ENCODE measurements at places on chromosomes 12 and 14.

GRCh38 chr12:110794623-110795280, 52.0 kb upstream of the CCDC63 start:
- no peak for DNase-seq

DNA sequence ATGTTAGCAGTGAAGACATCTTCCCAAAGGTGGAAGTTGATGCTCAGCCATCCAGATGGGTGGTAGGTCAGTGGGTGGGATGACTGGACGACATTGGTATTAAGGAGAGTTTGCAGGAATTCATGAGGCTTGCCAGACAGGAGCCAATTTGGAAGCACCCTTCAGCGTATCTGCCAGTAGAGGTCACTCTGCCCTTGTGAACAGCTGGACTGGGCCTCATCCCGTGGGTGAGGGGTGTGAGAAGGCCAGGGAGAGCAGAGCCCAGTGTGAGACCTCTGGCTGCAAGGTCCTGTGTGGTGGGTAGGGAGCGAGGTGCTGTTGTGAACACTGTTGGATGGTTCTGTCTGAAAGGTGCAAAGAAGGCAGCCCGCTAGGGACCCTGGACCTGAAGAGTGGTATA, 37.7 kb downstream of the SLC5A8 start:
- DNase-seq = no peak

GRCh38 chr14:103819503-103820307, 27.7 kb downstream of the PPP1R13B start:
- no peak for DNase-seq

- DNase-seq = no peak
Observed at GRCh38 chr14:92577321-92577742, 63.8 kb downstream of the RIN3 start.

- DNase-seq = no peak
Observed at GRCh38 chr12:64387197-64387816, 3.3 kb downstream of the C12orf56 start.

DNA sequence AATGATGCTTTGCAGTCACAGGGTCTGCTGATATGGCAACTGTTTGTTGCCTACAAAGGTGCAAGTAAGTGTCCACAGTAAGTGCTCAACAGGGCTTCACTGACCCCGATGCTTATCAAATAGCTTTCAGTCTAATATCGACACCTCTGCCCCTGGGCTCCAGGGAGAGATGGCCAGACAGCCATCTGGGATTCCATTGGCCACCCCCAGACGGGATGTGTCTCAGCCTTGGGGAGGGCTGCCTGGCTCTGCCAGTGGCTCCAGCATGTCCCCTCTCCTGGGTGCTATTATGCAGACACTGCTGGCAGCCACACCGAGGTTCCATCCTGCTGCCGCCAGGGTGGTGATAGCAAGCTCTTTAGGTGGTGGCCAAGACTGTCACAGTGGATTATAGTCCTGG, 57.4 kb downstream of the DGLUCY start:
- DNase-seq = no peak

DNA sequence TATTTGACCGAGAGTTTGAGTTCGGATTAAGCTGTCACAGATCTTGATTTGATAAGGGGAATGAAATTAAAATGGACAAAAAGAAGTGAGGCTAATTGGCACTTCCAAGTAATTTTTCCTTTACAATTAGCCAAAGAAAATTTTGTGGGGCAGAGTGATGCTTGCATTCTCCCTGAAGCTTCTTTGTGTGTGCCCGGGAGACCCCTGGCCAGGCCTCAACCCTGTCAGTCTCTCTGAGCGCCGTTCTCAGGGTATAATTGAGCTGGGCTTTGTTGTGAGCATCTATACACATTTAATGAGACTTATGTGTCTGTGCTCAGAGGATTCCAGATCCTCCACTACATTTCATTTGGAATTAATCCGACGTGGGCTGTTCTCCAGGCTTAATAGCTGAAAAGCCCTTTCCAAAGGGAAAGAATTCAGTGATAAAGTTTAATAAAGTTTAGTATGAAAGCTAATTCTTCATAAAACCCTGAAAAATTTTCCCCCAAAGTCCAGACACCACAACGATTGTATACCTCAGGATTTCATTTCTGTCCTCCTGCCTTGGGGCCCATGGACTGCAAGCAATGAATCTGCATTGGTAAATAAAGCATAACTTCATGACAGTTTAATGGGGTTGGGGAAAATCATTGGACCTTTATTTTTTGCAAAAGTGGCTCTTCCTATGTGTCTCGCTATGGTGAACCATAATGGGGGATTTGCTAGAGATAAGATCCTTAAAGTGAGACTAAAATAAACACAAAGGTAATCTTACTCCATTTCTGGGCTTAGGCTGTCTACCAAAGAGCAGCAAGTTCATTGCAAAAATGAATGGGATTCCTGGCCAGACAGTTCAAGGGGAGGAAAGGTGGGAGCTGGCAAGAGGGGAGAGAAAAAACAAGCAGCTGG, 292.6 kb downstream of the C12orf75 start:
- no peak for DNase-seq

DNA sequence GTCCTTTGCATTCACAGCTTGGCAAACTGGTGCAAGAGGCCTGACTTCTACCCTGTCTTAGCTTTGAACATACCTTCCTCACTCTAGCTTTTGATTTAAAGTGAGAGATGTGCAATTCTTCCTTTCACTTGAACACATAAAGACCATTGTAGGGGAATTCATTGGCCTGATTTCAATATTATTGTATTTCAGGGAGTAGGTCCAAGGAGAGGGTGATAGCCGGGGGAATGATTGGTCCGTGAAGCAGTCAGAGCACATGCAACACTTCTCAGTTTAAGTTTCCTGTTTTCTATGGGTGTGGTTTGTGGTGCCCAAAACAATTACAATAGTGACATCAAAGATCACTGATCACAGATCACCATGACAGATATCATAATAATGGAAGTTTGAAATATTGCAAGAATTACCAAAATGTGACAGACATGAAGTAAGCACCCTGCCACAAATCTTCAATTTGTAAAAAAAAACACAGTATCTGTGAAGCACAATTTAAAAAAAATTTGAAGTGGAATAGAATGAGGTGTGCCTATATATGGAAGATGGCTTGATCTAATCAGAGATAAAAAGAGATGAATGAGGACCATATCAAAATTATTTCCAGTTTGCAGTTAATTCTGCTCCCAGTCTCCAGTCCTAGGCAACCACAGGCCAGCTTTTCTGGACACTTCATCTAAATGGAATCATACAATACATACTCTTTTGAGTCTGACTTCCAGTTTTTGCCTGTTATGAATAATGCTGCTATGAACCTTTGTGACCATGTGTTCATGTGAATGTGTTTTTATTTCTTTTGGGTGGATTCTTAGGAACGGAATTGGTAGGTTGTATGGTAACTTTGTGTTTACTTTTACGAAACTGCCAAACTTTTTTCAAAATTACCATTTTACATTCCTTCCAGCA, 23.2 kb downstream of the BORCS5 start:
- no peak for DNase-seq

All from activated T-cell treated with anti-CD3 and anti-CD28 coated beads for 48 hours (primary cell).